Activated CD8-positive, alpha-beta memory T cell treated with anti-CD3 and anti-CD28 coated beads, Interleukin-2, amount 10 ng/mL, durations not matched to agents 7 days and 5 days (primary cell): ENCODE measurements at places on chromosomes 2 and 18.

DNA sequence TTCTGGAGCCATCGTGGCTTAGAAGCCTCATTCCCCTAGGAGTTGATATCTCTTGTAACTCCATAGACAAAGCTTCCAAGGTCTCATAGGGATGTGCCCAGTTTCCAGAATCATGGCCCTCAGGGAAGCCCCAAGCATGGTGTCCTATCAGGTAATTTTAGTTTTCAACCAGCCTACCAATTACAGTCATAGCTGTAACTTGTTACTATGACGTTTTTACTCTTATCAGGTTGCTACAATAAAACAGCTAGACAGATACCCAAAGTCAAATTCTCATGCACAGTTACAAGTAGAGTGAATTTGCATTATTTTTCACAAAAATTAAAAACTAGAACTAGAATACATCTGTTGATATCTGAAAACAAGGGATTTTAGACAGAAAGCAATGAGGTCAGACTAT, 8.9 kb downstream of the LYPD6 start:
- DNase-seq = no peak

- DNase-seq = no peak
Measured at GRCh38 chr2:96550787-96551604, 14.4 kb downstream of the ARID5A start.

DNA sequence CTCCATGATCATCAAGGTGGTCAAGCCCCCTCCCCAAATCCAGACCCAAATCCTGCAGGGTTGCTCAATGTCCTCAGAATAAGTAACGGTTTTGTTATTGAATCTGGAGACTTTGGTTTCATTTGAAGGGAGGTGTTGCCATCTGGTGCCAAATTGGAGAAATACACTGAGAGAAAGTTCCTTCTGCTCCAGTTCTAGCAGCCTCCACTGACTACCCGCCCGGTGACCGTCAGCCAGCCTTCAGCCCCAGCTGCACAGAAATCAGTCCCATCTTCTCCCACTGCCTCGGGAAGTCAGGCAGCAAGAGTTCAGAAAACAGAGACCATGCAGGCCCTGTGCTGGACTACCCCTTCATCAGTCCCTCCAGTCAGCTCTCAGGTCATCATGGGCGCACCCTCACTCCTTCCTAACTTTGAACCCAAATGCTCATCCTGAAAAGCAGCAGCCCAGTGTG, 38.7 kb downstream of the PKDCC start:
- peak; percentile 60 for DNase-seq

- no peak for DNase-seq
Measured at GRCh38 chr2:160228141-160228917, 28.3 kb upstream of the ITGB6 start.

DNA sequence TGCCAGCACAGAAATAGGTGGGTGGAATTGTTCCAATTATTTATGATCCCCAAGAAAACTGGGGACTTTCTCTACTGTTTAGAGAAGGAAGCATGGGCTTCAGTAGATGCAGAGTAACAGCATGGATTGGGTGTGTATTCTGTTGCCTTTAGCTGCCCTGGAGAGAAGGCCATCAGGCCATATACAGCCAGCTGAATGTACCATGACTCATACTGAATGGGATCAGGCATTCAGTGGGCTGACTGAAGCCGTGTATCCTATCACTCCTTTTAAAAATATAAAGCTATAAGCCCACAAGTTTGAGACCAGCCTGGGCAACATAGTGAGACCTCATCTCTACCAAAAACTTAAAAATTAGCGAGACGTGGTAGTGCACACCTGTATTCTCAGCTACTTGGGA, 16.7 kb upstream of the PLEKHM3 start:
- no peak for DNase-seq

GRCh38 chr2:98910349-98911125, 25.5 kb downstream of the CRACDL start:
- peak; percentile 38 for DNase-seq

DNA sequence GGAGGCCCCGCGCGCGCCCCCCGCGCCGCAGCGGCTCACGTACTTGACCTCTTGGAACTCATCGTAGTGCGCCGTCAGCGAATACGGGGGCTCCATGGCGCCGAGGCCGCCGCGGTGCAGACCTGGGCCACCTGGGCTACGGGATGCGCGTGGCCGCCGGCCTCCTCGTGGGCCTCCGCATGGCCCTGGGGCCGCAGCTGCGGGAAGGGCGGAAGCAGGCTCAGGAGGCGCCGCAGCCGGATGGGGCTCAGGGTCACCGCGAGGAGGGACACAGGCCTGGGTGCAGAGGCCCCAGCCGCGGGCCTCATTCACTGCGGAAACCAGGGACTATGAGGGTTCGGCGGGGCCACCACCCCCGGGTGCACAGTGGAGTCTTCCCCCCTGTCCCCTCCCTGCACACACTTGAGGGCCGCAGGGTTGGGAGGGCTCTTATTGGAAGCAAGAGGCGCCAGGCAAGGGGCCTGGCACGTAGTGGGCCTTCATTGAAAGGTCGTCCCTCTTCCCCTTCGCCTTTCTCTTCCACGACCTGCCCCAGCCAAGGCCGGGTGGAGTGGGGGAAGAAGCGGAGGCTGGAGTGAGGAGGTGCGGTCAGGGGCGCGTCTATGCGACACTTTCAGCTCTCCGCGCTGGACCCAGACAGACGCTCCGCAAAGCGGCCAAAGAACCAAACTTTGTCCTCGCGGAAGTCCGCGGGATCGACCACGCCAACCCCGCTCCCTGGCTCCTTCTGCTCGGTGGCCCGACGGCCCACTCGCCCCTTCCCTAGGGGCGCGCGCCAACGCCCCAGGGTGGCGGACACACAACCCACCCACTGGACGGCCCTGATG, 863 bp downstream of the ECEL1 start:
- no peak for DNase-seq

GRCh38 chr18:79466591-79466990, 70.9 kb downstream of the NFATC1 start:
- no peak for DNase-seq

DNA sequence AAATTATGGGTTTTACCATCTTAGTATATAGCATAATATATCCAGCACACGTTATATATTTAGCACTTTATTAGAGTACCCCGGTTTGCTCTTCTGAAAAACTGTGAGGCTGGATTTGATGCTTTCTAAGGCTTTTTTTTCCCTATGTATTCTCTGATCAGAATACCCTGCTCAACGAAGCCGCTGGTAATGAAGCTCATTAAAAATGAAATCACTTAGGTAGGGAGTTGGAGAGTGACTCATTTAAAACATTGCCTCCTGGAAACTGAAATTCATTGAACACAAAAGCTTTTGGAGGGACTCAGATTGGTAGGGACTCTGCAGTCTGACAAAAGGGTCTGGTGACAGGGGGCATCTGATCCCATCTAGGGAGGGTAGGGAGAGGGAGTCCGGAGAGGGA, 365.4 kb upstream of the MEX3C start:
- DNase-seq = no peak

- DNase-seq = no peak
Measured at GRCh38 chr2:159160412-159160811, 126.1 kb downstream of the WDSUB1 start.

GRCh38 chr2:100976061-100976460, 26.0 kb upstream of the RPL31 start:
- DNase-seq = no peak

DNA sequence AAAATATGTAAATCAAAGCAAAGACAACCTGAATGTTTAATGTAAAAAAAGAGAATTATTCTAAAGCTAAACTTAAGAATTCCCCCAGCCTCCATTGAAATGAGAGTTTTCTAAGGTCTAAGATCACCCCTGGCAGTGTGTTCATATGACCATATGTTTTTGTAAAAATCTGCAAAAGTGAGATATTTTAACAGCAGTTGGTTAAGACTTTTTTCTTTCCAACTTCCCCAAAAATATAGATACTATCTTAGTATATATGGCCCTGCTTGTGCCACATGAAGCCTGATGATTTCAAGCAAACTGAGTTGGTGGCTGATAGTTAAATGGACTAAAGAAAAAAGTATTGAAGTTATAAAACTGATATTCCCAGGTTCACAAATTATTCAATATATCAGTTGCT, 35.4 kb downstream of the ZNF804A start:
- DNase-seq = no peak

- no peak for DNase-seq
Measured at GRCh38 chr2:145752091-145752806, 1232.3 kb upstream of the ZEB2 start.

DNA sequence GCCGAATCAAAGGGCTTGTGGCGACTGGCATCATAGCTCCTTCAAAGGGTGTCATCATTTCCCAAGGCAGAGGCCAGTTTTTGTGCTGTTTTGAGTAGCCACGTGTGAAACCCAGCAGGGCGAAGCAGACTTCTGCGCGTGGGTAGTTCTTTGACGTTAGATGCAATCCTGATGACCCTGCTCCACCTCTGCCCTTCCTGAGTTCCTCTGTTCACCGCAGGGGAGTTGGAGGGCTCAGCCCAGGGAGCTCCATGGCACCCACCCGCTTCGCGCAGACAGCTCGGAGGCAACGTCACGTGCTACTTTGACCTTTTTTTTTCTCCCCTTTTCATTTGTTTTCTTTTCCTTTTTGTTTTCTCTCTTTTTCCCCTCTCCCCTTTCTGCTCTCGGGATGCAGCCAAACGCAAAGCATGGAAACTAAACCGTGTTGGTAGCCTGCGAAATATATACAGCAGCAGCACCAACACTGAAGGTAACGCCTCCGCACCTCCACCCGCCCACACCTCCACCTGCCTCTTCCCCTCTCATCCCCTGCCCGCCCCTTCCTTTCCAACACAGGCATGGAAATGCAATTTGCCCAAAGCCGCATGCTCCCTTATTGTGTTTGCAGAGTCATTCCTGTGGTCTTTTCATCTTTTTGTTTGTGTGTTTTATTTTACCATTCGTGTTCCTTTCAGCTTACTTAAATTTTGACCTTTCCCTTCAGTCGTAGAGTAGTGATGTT, 153.6 kb downstream of the GBX2 start:
- no peak for DNase-seq

DNA sequence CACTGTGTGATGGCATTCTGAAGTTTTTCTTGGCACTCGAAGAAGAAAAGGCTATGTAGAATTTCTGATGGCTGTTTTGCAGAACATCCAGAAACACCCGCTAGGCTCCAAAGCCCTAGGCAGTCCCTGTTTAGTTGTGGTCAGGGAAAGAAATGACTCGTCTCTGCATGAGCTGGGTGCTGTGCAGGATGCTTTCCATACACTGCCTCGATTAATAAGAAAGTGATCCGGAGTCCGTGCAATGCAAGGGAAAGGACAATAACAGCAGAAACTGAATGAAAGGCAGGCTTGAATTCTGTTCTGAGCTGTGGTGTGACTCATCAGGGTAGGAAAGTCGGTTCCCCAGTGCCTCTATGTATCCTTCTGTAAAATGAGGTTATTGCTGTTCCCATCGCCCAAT, 18.7 kb downstream of the MAPRE3 start:
- no peak for DNase-seq

- DNase-seq = no peak
Measured at GRCh38 chr18:11260961-11261461, 111.6 kb upstream of the PIEZO2 start.

DNA sequence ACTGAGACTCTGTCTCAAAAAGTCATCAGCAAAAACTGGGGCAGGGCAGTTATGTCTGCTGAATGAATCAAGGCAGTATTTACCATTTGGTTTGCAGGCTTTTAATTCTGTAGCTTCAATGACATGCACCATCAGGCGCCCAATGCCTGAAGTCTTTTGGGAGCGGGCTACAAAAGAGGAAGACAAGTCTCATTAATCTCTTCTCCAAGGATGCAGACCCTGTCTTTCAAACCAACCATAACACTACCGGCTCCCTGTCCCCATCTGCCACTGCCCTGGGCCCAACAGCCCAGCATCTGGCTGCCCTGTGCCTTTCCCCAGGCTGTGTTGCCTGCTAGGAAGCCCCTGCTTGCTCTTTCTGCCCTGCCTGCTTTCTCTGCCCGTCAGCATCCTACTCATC, 30.3 kb downstream of the FAM228A start:
- DNase-seq = no peak

- no peak for DNase-seq
Measured at GRCh38 chr2:101080211-101081068, 70.7 kb downstream of the TBC1D8 start.

DNA sequence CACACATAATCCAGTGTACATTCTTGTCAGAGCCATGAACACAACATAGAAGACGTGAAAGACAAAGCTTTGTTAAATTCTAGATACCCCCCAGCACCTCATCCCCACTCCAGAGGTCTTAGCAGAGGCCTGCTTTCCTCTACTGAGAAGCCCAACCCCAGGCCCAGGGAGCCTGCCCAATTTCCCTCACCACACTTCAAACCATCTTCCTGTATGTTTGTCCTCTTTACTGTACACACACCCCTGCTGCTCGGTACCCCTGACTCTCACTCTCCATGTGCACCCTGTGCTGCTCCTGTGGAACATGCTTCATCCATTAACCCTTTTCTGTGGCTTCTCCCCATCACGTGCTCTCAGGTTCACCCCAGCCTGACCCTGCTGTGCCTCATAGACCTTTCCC, 37.2 kb downstream of the BOLA3 start:
- DNase-seq = no peak

- no peak for DNase-seq
Measured at GRCh38 chr2:161243312-161243711, 64.9 kb upstream of the PSMD14 start.
